CD4-positive, alpha-beta T cell treated with Interleukin-6 at 100 ng/mL for 8 hours (primary cell): ENCODE measurements at places on chromosomes 12 and 14.
A peak's percentile ranks its signal among the peaks of the same experiment; 100 is the strongest.

DNA sequence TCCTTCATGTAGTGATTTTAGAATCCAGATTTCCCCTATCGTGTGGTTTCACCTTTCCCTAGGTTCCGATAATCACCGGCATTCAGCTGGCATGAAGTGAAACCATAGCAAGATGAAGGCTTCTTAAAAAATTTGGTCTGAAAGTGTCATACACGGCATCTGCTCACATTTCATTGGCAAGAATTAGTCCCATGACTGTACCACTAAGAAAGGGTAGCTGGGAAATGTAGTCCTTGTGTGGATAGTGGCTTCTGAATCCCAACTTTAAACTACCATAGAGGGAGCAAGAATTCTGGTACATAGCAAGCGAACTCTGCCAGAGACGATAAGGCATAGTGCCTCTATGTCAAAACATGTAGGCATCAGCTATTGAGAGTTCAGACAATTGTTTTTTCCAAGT is 360.1 kb upstream of the TBX3 start:
- no peak for DNase-seq

DNA sequence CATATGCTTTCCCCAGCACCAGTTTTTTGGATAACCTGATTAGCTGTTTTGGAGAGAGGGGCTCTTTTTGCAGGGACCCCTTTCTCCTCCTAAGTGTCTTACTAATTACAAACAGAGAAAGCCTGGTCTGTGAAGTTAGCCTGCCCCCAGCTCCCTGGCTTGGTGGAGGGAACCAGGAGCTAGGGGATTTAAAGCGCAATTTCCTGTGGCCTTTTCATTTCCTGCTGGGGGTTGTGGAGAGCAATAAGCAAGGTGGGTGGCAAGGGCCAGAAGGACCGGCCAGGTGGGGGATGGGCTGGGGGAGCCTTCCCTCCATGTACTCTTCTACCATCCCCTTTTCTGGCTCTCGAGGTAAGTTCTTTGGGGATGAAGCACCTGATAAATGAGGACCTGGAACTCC is 4.1 kb upstream of the CISTR start:
- no peak for DNase-seq

- no peak for DNase-seq
Measured at GRCh38 chr12:58532855-58533608, 387.3 kb downstream of the LRIG3 start.

DNA sequence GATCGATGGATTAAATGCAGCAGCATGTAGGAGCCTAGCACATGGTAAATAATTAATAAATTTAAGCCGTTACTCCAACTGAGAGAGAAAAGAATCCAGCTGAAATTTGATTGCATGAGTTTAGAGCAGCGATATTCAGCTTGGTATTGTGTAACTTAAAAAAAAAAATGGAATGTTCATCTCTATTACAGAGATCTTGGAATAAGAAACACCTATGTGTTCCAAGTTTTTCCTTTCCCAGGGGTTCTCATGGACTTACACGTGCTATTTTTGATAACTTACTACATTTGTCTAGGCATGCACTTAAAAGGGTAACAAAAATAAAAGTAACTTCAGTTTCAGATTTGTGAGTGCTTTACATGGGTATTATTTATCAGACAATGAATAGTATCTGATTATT is 122.8 kb downstream of the RASSF9 start:
- no peak for DNase-seq

DNA sequence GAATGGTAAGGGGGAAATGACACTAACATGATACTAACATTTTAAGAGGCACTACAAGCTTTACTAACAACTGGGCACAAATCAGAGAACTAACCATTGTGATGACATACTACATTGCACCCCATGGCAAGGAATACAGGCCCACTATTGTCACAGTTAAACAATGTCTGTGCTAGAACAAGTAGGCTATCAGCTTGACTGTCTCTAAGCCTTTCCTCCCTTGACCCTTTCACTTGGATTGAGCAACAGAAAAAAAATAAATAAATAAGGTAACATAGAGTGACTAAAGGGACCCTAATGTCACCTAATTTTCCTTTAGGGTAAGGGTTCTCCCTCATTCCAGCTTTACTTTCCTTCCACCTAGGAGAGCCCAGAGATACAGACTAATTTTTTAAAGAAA is 4.4 kb downstream of the SLC38A2 start:
- DNase-seq: no peak

DNA sequence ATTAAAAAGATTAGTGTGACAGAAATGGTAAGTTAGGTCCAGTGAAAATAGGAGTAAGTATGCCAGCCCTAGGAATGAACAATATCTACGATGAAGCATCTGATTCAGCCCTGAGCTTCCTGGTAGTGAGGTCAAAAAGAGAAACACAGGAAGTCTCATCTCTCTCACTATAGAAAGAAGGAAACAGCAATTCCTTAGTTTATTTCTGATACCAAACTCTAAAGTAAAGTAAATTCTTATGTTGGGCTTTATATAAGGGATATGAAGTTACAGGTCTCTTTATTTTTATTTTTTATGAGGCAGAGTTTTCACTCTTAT is 76.7 kb upstream of the RFLNA start:
- no peak for DNase-seq

DNA sequence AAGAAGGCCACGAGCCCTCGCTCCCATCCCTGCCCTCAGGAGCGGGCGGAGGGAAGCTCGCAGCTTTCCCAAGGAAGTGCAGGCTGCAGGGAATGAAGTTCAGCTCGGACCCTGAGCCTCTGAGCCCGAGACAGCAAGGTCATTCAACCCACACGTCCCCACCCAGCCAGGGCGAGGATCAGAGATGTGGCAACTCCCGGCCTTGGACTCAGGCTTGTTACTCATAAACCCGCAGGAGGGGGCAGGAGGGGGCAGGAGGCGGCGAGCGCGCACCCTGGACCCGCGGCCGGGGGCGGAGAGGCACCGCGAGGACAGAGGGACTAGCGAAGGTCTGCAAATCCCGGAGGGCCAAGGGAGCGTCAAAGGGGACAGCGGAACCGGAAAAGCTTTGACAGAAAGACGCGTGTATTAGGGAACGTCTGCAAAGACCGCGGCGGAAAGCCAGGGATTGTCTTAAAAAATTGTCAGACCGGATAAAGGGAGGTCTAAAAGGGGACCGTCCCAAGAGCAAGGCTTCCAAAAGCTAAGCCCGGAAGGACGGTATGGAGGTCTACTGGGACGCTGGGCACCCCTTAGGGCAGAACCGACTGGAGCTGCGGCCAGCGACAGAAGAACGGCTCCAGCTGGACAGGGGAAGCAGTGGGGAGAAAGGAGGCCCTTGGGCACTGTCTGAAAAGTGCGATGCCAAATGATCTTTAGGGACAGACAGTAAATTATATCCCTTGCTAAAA is 611 bp upstream of the DCAF11 start:
- peak; percentile 77 for DNase-seq

- no peak for DNase-seq
Measured at GRCh38 chr14:97074456-97074855, 277.3 kb downstream of the VRK1 start.

DNA sequence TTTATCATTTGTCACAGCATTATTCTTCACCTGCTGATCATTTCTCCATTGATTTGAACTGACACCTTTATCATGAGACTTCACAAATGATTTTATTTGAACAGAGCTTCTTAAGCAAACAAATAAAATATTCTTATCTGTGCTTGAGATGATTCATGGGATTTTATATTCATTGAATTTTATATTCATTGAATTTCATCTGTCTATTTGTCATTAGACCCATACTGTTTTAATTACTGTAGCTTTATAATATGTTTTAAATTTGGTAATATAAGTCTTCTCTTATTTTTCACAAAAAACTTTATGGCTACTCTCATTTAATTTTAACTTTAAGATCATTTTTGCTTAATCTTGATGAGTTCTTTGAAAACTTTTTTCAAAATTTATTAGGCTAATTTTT is 777.4 kb upstream of the TBX3 start:
- DNase-seq: no peak

GRCh38 chr12:115763982-115764621 is 513.4 kb downstream of the MED13L start:
- DNase-seq: no peak

- no peak for DNase-seq
Measured at GRCh38 chr12:22925623-22926022, 300.7 kb downstream of the ETNK1 start.

DNA sequence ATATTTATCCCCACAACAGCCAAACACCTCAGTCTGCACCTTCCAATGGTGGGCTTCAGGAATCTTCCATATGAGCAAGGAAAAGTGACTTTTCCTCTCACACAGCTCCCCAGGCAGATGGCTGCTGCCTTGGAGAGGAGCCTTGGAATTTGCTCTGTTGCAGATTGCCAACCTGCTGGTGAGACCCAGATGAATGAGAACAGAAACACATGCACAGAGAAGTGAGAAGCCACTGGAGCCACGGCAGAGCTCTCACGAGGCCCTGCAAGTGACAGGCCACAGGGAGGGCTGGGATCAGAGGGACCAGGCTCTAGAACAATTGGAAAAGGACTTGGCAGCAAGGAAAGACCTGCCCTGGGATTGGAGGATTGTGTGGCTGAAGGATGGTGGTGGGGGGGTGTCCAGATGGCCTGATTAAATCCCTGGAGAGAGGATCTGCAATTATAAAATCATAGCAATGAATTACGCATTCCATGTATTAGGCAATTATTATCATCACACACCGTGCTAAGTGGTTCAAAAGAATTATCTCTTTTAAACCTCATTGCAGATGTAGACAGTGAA is 84.9 kb upstream of the PWP1 start:
- DNase-seq: no peak

GRCh38 chr12:30930238-30930637 is 3.7 kb downstream of the TSPAN11 start:
- DNase-seq: no peak

DNA sequence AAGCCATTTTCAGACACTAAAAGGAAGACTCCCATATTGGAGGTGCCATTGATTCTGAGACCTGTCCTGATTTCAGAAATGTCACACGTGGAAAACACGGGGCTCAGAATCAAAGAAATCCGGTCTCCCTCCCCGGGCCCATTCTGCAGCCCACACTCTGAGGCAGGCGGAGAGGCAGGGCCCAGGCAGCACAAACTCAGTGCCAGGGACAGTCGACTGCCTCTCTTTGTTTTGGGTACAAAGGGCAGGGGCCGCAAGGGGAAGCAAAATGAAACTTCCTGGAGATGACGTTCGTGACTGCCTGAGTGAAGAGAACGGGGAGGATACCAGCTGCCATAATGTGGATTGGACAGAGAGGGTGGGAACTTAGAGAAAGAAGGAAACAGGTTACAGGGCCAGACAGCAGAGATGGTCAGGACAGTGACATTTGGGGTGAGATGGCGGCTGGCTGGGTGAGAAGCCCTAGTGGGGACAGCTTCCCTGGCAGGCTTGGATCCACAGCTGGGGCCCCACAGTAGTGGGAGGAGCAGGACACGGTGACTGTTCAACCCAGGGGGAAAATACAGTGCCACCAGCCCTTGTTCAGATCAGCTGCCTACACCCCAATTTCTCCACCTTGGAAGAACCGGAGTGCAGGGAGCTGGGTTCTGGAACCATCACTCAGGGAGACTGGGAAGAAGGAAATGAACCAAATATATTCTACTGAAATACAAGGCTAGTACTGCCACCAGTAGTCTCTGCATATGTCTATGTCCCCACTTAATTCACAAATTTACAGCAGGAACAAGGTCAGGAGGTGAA is 8.1 kb downstream of the GAPDH start:
- DNase-seq: no peak

GRCh38 chr14:79660053-79660939 is 551.0 kb downstream of the DIO2 start:
- DNase-seq: no peak

- no peak for DNase-seq
Measured at GRCh38 chr14:62947301-62947700, 98.0 kb downstream of the KCNH5 start.
